NCI-H1105 treated with DMSO at 0.1 percent for 48 hours (cell line): ENCODE measurements at places on chromosomes 11 and 22.
A peak's percentile ranks its signal among the peaks of the same experiment; 100 is the strongest.

DNA sequence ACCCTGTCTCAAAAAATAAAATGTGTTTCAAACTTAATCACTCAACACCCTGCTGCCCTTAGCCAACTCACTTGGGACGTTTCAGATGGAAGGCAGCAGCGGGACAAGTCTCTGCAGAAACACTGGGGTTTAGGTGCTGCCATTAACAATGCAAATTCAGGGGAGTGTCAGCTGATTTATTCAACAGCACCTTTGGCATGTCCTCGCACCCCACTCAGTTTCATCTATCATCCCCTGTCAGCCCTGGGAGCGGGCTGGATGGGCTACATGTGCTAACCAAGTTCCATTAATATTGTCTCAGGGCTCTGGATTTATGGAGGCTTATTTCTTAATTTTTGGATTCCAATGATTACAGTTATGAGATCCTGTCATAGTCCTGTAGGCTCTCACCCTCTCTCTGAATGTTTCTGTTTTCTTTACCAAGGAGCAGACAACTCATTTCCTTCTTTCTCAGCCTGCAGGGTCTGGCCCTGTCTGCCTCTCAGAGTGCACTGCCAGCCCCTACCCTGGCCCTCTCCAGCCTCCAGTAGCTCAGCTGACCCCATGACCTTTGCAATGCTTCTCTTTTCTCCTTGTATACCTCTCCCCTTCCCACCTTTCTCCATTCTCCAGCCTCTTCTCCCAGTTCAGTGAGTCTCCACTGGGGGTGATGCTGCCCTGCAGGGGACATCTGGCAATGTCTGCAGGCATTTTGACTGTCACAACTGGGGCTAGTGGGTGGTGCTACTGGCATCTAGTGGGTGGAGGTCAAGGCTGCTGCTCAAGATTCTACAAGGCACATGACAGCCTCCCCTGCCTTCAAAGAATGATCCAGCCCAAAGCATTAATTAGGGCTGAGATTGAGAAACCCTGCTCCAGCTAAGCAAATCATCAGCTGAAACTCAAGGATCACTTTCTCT is 79.0 kb downstream of the APIP start:
- DNase-seq: no peak

- no peak for DNase-seq
These were observed 103.1 kb downstream of the PRR5L start for GRCh38 chr11:36399236-36399635.

DNA sequence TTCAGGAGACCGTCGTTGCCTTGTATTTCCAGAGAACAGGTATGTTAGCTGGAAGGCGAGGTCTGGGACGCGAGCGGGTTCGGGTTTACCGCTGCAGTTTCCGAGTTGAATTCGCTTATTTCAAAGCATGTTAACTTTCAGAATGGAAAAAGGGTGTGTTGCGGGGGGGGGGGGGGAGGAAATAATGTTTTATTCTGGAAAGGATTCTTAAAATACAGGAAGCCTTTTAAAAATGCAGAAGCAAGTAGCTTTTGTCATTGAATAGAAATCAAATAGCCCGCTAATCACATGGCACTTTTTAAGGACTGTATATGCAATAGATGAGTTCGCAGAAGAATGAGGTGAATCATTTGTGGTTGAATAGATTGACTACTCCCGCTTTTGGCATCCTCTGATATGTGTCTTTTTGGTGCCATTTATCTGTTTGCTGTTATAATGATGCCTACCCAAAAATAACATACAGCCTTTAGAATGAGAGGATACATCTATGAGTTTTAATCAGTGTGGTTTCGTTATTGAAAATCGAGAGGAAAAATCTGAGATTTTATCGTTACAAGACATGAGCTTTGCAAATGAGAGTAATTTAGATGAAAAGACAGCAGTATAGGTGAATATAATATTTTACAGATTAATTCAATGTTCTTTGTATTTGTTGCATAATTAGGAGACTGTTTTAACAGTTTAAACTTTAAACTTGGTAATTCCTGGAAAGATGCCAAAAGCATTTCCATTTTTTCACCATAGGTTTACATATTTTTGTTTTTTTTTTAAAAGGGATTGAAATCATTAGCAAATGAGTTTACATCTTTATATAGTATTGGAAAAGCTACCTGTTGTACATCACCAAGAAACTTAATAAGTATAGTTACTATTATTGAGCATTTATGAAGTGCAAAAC is 1.7 kb downstream of the PDE3B start:
- DNase-seq: peak; percentile 63

DNA sequence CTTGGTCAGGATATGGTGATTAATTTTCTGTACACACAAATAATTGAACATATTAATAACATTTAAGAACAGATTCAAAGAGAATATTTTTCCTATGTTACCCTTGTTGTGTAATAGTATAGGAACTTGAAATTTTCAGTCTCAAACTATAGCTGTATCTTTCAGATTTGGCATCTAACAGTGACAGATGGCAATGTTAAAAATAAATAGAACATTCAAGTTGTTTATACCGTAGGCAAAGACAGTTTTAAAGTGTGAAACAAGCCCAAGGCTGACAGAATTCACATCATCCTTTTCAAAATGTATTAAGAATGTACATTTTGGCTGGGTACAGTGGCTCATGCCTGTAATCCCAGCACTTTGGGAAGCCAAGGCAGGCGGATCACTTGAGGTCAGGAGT is 92.6 kb upstream of the TP53AIP1 start:
- DNase-seq: no peak

DNA sequence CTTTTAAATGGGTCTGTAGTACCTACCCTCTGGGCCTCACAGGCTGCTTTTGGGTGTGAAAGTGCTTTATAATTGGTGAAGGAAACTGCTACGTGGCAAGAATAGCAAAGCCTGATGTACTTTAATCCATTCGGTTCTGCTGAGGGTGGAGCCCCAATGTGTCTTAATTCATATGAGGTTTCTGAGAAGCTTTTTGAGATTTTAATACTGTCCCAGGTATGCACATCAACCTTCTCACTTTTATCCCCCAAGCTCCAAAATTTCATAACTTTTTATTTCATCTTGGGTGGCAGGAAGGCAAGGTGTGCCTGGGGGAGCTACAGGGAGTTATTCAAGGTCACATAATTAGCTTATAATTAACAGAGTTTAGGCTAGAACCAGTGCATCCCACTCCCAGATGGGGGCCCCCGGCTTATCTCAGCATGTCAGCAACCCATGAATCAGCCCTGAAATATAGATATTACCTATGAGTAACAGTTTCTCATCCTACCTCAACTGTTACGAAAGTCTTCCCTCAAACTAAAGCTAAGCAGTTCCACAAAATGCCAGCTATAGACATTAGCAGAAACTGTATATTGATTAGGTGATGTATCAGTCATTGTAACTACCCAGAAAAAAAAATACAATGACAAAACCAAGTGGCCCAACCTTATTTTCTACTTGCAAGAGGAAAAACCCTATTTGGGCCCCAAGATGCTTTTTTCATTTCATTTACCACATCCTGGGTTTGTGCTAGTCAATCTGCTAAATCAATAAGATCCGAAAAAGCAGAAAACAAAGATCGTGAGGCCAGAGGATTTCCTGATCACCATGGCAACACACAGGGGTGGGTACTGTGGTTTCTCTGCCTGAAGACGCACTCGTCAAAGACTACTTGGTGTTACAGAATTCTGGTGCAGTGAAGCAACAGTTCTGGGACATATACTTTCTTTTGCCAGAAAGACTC is 26.7 kb downstream of the CD44 start:
- no peak for DNase-seq

DNA sequence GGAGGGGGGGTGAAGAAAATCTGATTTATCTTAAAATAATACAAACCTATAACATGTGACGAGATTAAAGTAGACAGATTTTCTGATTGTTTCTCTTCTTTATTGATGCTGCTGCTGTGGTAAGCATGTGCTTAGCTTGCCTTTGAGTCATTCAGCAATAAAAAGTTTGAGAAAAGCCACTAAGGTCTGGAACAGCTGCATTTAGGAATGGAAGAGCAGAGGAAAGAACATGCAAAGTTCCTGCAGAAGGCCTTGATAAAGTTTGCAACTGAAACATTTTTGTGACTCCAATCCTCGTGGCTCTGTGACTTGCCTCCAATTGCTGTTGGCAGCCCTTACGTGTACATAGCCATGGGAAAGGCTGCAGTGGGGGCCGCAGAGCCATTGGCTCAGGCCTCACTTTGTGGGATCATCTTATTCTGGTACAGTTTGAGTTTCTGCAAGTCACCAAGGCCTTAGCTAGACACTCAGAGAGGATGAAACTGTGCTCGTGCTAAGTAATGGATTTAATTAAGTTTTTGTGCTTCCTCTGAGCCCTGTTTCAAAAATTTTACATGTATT is 370.2 kb downstream of the AASDHPPT start:
- no peak for DNase-seq

DNA sequence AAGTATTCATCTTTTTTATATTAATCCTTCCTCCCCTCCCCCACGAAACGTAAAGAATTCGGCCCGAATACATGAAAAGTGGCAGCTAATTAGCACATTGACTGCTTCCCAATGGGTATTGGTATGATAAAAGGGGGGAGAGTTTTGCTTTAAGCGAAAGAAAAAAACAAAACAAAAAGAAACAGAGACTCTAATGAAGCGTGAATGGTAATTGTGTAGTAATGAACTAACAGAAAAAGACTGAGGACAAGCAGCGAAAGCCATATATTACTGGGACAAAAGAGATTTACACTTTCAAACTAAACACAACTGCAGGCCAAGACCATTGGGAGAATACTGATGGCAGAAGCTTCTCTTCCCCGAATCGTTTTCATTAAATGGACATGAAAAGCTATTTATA is 2.5 kb downstream of the DBX1 start:
- DNase-seq: no peak

GRCh38 chr11:45931739-45932138 is 9.3 kb downstream of the LARGE2 start:
- DNase-seq: no peak

DNA sequence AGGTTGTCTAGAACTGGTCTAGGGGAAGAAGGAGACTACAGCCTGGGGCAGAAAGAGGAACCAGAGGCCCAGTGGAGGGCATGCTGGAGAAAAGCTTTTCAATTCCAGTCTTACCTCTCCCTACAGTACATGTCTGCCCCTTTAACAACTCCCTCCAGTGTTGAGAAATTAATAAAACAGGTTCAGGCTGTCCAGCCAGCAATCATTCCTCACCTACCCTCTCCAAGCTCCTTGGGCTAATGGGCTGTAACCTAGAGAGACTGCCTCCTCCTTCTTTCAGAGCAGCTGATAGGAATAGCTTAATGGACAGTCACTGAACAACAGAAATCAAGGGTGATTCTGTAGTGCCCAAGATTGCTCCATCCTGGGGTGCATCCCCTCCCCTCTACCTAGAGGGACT is 8.8 kb downstream of the SLC35F2 start:
- no peak for DNase-seq

GRCh38 chr11:15941206-15941770 is 415.1 kb downstream of the SOX6 start:
- no peak for DNase-seq

- DNase-seq: no peak
These were observed 4.6 kb downstream of the TNRC6B start for GRCh38 chr22:40182231-40182835.

DNA sequence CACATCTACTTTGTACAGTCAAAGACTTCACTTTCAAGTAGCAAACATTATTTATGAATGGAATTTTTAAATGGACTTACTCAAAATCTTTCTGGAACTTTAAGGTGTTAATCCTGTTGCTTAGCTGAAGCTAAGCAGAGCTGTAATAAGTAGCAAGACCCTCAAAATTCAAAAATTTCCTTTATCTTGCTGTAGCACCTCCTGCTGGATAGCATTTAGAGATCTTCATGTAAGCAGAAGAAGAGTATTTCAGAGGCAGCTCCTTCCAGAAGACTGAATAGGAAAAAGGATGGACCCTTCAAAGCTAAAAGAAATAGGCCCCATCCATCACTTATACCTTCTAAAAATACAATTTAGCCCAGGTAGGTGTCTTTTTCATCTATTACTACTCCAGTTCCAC is 3.4 kb downstream of the PHF21A start:
- DNase-seq: peak; percentile 6

GRCh38 chr11:59755701-59756557 is 753 bp downstream of the STX3 start:
- peak; percentile 37 for DNase-seq

DNA sequence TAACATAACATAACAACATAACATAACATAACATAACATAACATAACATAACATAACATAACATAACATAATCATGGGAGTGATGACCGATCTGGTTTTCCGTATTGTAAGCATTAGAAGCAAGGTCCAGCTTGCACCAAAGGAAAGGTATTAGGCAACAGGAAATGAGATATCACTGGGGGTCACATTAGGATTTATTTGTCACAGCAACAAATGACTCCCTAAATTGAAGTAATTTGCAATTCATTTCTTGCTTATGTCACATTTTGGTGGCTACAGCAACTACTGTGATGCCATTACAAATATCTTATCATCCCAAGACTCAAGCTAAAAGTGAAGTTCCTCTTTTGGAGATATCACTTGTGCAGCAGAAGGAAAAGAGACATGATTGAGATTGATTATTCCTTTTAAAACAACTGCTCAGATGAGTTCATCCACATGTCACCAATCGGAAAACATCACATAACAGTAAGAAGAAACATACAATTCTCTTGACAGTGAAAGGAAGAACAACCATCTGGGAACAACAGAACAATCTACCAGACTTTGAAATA is 1331.1 kb upstream of the RAG2 start:
- DNase-seq: no peak

- DNase-seq: no peak
These were observed 5.1 kb downstream of the TMEM121B start for GRCh38 chr22:17115945-17116565.

DNA sequence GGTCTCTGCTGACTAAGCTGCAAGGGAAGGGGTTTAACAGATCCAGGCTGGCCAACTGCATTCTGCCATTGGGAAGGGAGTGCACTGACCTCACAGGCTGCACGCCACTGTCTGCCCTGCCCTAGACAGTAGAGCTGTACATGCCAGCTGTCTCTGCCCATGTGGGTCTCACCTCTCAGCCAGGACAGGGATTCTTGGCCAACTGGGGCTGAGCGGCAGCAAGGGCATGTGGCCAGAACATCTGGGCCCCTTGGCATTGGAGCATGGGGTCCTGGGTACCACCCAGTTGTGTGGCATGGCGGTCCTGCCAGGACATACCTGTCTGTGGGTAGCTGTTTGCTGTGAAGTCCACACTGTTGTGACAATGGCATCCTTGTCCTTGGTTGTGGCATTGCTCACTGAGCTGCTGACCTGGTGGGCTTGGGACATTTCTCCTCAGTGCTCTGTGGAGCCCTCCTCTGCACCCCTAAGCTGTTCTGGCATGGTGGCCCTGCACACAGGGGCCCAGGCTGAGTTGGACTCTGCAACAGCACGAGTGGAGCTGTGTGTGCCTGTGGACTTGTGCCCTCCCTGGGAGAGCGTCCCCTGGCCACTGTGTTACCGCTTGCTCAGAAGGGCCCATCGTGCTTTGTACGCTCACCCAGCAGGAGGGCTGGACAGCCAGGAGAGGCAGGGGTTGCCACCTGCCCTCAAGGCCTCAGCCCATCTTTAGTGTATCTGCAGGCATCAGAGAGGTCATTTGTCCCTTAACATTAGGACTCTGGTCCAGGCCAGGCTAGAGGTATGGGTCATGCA is 46.7 kb downstream of the MED15 start:
- DNase-seq: no peak
